ENCODE measurements at places on chromosomes 12 and 14.

DNA sequence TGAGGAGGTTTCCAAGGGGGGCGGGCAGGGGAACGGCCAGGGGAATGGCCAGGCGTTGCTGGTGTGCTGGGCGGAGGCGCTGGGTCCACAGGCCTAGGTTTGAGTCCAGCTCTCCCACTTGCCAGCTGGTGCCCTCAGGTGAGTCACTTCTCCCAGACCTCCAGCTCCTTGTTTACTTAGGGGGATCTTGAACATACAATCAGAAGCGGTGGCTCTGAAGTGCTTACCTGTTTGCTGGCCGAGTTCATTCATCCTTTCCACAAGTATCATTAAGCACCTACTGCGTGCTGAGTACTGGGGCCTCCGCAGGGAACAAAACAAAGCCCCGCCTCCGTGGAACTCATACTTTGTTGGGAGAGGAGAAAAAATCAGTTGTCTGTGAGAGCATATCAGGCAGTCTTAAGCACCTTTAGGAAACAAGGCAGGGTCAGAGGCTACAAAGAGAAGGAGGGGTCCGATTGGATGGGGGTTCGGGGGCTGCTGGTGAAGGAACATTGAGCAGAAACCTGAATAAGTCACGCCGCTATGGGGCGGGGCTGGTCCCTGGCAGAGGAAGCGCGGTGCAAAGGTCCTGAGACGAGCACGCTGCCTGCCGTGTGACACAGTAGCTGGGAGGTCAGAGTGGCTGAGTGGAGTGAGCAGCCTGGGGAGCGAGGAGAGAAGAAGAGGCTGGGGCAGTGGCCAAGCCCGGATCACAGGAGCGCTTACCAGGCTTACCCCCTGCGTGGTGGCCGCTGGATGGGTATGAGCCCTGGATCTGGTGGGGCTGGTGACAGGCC, 15.1 kb downstream of the MVK start:
- DNase-seq = no peak

DNA sequence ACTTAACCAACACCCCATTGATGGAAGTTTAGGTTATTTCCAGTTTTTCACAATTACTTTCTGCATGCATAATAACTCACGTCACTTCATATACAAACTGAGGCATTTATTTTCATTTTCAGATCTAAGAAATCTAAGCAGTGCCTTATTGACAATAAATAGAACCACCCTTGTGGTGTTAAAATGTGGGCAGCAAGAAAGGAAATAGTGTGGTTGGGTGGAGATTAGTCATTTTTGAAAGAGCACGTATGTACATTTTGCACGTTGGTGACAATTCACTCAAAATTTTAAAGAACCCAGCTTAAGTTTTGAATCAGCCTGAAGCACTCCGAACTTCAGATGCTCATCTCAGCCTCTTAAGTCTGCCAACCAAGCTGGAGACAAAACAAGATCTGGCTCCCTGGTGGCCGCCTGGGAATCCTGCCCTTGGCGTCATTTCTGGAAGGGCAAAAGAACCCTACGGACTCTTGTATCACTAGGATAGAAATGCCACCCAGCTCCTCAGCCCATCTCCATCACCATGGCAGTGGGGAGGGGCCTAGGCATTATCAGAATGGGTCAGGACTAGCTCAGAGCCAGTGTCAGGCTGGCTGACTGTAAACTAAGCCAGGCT, 89.5 kb upstream of the BCL2L14 start:
- DNase-seq = no peak

DNA sequence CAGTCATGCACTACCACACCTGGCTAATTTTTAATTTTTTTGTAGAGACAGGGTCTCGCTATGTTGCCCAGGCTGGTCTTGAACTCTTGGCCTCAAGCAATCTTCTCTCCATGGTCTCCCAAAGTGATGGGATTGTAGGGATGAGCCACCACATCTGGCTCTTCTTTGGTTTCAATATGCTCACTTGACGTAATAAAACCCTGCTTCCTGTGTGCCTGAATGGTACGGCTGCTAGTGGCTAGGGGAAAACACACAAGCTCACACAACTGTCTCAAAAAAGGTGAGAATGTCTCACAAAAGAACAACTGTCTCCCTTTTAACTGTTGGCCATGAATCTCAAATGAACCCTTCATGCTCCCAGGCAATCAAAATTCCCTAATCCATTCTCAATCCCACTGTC, 15.0 kb downstream of the C1S start:
- DNase-seq = no peak

DNA sequence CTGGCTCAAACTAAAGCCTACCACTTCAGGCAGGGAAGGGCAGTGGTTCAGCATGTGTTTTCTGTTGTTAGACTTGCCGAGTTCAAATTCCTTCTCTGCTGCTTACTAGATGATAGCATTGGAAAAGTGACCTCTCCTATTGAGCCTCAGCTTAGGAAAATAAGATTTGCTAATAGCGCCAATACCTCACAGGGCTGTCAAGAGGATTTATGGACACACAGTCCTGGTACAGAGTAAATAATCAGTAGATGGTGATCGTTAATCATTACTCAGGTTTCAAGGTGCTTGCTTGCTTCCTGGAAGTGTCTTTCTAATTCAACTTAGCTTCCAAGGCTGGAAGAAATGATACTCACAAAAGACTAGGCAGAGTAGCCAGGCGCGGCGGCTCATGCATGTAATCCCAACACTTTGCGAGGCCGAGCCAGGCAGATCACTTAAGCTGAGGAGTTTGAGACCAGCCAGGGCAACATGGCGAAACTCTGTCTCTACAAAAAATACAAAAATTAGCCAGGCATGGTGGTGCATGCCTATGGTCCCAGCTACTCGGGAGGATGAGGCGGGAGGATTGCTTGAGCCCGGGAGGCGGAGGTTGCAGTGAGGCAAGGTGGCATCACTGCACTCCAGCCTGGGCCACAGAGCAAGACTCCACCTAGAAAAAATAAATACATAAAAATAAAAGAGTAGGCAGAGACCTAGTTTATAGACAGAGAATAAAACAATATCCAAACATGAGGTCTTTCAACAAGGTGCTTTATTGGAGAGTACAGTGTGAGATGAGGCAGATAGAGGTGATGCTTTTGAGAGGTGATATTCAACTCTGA, 6.0 kb downstream of the PLA2G1B start:
- no peak for DNase-seq

DNA sequence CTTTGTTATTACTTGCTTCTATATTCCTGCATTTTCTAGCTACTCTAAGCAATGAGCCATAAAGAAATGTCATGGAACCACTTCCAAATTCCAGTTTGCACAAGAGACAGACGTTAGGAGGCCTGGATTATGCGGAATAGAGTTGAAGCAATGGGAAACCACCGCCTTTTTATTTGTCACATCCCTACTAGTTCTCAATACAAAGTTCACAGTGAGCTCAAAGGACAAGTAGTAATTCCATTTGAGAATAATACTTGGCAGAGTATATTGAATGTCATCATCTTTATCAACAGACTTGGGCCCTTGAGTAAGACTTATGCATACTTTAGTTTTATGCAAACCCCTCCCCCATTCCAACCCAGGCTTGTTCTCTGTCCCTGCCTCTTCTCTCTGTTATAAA, 3.7 kb upstream of the SLC15A5 start:
- peak; percentile 95 for DNase-seq

- DNase-seq = peak; percentile 12
Observed at GRCh38 chr14:28652782-28653181, 113.8 kb upstream of the FOXG1 start.

- no peak for DNase-seq
Observed at GRCh38 chr14:22485178-22485577, 103.8 kb downstream of the DAD1 start.

DNA sequence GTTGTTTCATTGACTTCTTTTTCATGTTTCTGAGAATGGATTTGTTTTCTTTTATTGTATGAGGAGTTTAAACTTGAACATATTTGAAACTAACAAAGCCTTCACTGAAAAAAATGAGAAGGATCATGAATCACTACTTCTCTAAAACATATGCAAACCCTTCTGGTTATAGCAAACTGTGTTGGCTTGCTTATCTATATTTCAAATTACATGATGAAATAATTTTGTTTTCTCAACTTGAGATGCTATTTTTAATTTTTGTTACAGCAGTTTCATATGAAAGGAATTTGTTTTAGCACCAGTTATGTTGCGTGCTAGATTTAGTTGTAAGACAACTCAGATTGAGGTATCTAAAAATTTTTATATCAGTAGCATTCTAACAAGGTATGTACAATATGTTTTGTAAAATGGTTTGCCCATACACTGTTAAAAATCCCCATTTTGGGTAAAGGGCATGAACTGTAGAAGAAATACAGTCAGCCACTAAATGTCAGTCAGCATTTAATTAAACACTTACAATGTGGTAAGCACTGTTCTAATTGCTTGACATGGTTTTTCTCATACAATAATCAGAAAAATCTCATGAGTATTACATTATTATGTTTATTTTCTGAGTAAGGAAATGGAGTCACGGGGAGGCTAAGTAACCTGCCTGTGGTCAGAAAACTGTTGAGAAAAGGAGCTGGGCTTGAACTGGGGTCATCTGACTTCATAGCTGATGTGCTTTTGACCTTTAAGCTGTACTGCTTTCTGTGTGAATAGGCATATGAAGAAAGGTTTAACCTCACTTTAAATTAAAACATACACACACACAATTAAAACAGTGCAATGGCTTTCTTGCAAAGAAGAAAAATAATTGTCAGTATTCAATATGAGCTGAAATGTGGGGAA, 105.7 kb downstream of the PLEKHA5 start:
- no peak for DNase-seq

DNA sequence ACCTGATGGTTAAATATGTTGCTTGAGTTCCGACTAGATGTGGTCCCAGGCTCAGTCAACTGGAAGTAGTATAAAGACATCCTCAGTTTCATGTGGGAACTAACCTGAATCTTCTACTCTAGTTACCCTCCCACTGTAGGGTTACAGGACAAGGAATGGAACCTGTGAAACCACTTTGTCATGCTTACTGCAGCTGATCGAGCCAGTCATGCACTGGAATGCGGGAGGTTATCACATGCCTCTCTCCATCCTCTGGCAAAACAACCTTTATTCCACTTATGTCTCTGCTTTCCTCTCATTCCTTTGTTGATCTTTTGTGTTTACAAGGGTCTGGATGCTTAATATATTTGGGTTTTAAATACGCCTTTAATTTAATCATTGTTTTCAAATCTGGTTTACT, 111.9 kb upstream of the DDHD1 start:
- no peak for DNase-seq

- DNase-seq = no peak
Observed at GRCh38 chr14:103296007-103296406, 38.0 kb upstream of the EIF5 start.

DNA sequence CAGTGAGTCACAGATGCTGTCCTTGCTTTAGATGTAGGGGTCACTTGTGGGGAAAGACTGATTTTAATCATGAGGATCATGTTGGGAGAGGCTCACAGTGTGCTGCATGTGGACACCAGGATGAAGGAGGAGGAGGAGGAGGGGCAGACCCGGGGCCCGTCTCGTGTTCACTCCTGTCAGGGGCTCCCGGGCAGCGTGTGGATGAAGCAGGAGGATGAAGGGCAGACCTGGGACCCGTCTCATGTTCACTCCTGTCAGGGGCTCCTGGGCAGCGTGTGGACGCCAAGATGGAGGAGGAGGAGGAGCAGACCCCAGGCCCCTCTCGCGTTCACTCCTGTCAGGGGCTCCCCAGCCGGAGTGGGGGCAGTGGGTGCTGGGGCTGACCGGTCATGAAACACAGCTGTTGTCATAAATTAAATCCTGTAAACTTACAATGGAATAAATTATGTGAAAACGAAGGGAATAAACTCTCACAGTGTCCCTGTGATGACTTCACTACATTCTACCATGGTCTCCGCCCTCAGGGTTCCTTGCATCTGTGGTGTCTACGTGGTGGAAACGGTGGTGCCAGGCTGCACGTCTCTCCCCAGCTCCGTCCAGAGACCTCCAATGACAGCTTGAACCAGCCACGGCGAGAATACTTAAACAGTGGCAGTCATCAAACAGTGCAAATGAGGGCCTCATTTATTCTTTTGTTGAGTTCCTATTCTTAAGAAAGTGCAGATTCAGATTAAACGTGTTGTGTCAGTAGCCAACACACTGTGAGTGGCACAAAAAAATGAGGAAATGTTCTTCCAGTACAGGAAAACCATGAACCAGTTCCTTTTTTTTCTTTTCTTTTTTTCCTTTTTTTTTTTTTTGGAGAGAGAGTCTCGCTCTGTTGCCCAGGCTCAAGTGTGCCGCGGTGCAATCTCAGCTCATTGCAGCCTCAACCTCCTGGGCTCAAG, 37.7 kb upstream of the SFSWAP start:
- no peak for DNase-seq

- no peak for DNase-seq
Observed at GRCh38 chr14:105450864-105451720, 23.5 kb upstream of the CRIP2 start.

- DNase-seq = peak; percentile 59
Observed at GRCh38 chr12:53287741-53288216, 7.6 kb upstream of the PFDN5 start.

DNA sequence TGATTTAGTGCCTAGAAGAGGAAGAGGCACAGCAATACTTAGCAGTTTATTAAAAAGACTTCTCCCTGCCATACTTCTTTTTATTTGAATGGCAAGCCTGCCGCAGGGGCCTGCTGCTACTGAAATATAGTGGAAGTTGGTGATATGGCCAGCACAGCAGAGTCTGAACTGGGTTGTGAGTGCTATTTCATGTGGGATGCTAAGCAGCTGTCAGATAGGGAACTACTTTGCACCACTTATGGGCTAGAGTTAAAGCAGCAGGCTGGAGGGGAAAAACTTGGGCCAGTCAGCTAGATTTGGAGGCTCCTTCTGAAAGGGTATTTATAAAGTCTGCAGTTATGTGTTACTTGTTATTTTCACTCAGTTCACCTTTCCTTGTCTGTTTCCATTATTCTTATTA, 299.0 kb upstream of the E2F7 start:
- DNase-seq = no peak

GRCh38 chr14:100780246-100780645, 45.7 kb upstream of the MEG3 start:
- no peak for DNase-seq

GRCh38 chr12:51980051-51980808, 26.5 kb upstream of the TAMALIN start:
- DNase-seq = peak; percentile 76

DNA sequence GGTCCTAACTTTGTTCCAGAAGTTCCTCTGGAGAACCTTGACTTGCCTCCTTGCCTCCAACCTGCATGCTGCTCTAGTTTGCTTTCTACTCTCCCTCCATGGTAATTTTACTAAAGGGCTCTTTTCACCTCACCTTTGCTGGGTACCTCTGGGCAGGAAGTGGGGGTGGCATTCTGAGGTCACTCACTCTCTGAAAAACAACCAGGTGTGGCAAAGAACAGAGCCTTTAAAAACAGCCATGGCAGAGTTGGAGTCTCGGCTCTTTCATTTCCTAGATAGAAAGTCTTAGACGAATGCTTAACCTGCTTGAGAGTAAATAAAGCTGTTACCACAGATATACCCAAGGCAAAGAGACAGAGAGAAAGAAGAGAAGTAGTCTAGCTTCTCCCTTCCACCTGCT, 827.9 kb downstream of the BCL11B start:
- DNase-seq = no peak

Data from NCI-H460 (cell line).